ENCODE measurements at places on chromosomes 16 and 17.

DNA sequence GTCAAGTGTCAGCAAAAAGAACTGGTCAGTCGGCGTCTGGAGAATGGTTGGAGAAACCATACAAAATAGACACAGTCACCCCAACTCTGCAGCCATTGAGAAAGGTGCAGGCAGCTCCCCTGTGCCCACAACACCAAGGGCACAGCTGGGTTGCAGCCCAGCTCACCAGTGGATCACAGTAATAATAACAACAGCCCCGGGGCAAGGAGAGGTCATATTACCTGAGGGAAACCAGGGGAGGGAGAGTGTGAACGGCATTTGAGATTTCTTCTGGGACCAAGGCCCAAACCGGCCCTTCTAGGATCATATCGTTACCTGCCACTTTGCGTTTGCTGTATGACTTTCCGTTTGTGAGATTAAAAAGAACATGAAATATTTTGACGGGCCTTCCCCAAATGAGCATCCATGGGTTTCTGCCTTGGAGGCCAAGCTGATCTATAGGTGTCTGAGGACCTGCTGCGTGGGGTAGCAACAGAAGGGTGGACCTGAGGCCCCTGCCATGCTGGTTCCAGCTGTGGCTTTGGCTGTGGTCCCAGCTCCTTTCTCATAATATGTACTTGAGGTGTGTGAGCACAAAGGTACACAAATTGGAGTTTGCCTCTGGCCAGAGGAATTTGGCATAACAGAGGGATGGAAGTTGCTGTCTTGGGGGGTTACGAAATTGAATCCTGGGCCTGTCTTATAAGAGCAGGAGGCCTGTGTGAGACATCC is 154.6 kb downstream of the CMIP start:
- DNase-seq, result no peak

GRCh38 chr16:54123766-54124165 is 162.8 kb downstream of the IRX3 start:
- DNase-seq, result no peak

GRCh38 chr17:64005734-64006167 is 7.6 kb downstream of the PRR29 start:
- no peak for DNase-seq

DNA sequence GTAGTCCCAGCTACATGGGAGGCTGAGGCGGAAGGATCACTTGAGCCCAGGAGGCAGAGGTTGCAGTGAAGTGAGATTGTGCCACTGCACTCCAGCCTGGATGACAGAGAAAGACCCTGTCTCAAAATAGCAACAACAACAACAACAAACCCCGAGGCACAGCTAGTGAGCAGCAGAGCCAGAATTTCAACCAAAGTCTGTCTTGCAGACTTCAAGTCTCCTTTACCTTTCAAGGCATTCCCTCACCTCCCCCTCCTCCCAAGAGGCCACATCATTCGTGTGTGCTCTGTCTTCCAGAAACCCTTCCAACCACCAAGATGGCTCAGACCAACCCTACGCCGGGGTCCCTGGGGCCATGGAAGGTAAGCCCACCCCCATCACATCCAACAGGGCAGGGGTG is 2.2 kb downstream of the CRYBA1 start:
- DNase-seq, result no peak

- no peak for DNase-seq
Measured at GRCh38 chr17:13265311-13265710, 247.5 kb upstream of the ELAC2 start.

DNA sequence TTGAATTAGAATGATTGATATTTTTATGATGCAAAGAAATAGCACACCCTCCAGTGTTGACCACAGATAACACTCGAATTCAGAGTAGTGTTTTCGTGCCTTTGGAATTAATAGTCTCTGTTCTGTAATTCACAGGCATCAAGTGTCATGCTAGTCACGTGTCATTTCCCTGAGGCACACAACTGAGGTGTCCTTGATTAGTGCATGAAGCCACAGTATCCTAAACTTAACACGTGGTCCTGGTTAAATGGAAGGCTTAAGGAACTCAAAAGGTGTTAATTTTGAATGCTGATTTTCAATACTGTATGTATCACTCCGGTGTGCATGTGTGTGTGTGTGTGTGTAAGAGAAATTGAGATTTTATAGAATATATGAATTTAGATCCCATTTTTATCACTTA is 625.6 kb downstream of the TMEM114 start:
- DNase-seq, result no peak

GRCh38 chr16:6374821-6375220 is 957.8 kb upstream of the RBFOX1 start:
- no peak for DNase-seq

DNA sequence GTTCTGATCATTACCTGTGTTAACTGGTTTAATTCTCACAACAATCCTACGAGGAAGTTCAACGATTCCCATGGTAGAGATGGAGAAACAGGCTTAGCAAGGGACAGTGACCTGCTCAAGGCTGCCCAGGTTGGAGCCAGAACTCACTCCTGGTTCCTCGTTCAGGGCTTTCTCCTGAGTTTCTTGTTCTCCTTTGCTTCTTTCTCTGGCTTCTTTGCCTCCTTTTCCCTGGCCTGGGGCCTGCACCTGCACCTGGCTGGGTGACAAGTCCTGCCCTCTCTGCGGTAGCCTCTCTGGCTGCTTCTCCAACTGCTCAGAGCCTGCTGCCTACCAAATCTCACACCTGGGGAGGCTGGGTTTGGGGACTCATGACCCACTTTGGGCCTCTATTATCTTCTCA is 2.8 kb downstream of the CCL22 start:
- no peak for DNase-seq

DNA sequence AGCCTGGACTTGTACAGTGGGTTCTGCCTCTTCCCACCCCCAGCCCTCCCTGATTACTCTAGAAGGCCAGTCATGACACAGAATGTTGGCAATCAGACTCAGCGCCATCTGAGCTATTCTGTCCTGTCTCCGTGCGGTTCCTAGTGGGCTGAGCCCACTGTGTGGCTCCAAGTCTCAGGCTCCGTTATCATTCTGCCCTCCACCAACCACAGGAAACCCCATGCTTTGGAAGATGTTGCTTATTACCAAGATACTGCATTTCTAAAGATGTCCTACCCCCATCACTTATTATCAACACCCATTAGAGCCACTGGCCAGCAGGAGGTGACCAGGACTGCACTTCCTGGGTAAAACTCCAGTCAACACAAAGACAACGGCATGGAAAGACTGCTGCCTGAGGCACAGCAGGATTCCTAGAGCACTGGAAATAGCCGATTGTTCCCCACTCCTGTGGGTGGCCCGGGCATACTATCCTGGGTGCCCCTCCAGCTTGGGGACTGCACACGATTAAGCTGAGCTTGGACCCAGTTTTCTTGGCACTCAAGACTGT is 133.6 kb downstream of the AATF start:
- no peak for DNase-seq

DNA sequence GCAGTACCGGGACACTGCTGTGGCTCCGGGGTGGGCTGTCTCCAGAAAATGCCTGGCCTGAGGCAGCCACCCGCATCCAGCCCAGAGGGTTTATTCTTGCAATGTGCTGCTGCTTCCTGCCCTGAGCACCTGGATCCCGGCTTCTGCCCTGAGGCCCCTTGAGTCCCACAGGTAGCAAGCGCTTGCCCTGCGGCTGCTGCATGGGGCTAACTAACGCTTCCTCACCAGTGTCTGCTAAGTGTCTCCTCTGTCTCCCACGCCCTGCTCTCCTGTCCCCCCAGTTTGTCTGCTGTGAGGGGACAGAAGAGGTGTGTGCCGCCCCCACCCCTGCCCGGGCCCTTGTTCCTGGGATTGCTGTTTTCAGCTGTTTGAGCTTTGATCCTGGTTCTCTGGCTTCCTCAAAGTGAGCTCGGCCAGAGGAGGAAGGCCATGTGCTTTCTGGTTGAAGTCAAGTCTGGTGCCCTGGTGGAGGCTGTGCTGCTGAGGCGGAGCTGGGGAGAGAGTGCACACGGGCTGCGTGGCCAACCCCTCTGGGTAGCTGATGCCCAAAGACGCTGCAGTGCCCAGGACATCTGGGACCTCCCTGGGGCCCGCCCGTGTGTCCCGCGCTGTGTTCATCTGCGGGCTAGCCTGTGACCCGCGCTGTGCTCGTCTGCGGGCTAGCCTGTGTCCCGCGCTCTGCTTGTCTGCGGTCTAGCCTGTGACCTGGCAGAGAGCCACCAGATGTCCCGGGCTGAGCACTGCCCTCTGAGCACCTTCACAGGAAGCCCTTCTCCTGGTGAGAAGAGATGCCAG is 12.9 kb downstream of the STH start:
- no peak for DNase-seq

GRCh38 chr16:10669791-10670190 is 24.9 kb downstream of the TEKT5 start:
- no peak for DNase-seq

DNA sequence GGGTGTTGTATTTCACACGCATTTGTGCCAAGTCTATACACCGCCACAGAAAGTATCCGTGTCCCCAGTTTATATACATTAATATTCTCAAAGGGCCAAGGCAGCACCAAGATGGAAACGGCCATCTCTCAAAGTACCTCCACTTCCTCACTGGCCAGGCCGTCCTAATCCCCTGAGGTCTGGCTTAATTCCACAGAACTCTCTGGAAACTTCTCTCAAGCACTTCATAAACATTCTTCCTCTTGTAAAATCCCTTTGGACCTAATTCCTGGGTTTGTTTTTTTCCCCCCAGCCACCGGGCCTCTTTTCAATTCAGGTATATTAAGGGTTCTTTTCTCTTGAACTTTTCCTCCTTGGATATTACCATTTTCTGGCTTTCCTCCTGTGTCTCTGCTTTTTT is 5.1 kb upstream of the ERN1 start:
- DNase-seq, result no peak

- no peak for DNase-seq
Measured at GRCh38 chr16:25709213-25709612, 17.5 kb downstream of the HS3ST4 start.

GRCh38 chr17:79783891-79784290 is 5.9 kb downstream of the CBX2 start:
- DNase-seq, result no peak

- no peak for DNase-seq
Measured at GRCh38 chr17:19897903-19898302, 30.2 kb upstream of the ULK2 start.

DNA sequence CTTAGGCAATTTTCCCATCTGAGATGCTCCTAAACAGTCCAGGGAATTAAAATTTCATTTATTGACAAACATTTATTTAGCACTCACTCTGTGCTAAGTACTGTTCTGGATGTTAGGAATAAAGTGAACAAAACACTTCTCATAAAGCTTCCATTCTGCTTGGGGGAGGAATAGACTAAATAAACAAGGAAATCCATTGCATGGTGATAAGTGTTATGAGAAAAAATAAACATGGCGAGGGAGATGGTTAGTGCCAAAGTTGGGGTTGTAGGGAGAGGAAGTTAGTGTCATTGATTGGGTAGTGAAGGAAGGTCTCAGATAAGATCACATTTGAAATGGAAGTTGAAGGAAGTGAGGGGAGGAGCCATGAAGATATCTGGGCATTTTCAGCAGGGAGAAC is 72.2 kb upstream of the CES5A start:
- no peak for DNase-seq
